Peyer's patch (tissue), 4 donors: ENCODE measurements at places on chromosomes 7 and 10. TPM values are rescaled to one million over a fixed set of nuclear protein-coding genes. Genes with fewer than 3 reads are reported as not detected.

- no peak for DNase-seq
- no peak overlapping the region for H3K27ac ChIP-seq
- no peak overlapping the region for H3K4me3 ChIP-seq
- H3K4me1 ChIP-seq, result no peaks in the 10 kb centered on the region
- H3K36me3 ChIP-seq, result no peaks in the 10 kb centered on the region
- H3K27me3 ChIP-seq, result no peaks in the 10 kb centered on the region
These were observed 23.5 kb downstream of the CNOT4 start for GRCh38 chr7:135486261-135486920.

GRCh38 chr10:61785473-61786105, 115.9 kb upstream of the ARID5B start:
- no peaks in the 10 kb centered on the region for H3K36me3 ChIP-seq
- DNase-seq, result no peak
- no peak overlapping the region for H3K4me3 ChIP-seq

- no peaks in the 10 kb centered on the region for H3K36me3 ChIP-seq
- no peaks in the 10 kb centered on the region for H3K27me3 ChIP-seq
- peak; percentile 48 for DNase-seq
- H3K4me3 ChIP-seq, result no peak overlapping the region
- H3K27ac ChIP-seq, result no peak overlapping the region
These were observed 80.0 kb downstream of the C7orf25 start for GRCh38 chr7:42831718-42832522.

GRCh38 chr7:148670807-148671206, 27.9 kb upstream of the CUL1 start:
- no peaks in the 10 kb centered on the region for H3K36me3 ChIP-seq
- no peak for DNase-seq
- no peak overlapping the region for H3K4me3 ChIP-seq
- H3K27me3 ChIP-seq, result no peaks in the 10 kb centered on the region

GRCh38 chr10:84265418-84265817, 20.6 kb downstream of the RGR start:
- no peak overlapping the region for H3K4me3 ChIP-seq
- H3K36me3 ChIP-seq, result no peaks in the 10 kb centered on the region
- no peaks in the 10 kb centered on the region for H3K27me3 ChIP-seq
- H3K4me1 ChIP-seq, result no peaks in the 10 kb centered on the region
- no peak overlapping the region for H3K27ac ChIP-seq

GRCh38 chr7:25553580-25554291, 325.4 kb upstream of the NPVF start:
- H3K36me3 ChIP-seq, result no peaks in the 10 kb centered on the region
- DNase-seq, result no peak
- H3K4me1 ChIP-seq, result no peaks in the 10 kb centered on the region
- no peaks in the 10 kb centered on the region for H3K27me3 ChIP-seq
- H3K27ac ChIP-seq, result no peak overlapping the region

- no peak for DNase-seq
- H3K27me3 ChIP-seq, result no peaks in the 10 kb centered on the region
- no peak overlapping the region for H3K4me3 ChIP-seq
- H3K27ac ChIP-seq, result no peak overlapping the region
- H3K4me1 ChIP-seq, result peaks cover 5% of the 10 kb centered on the region
These were observed 3.4 kb downstream of the ZC3HAV1L start for GRCh38 chr7:139032473-139032872.

- H3K4me1 ChIP-seq, result peaks cover 10% of the 10 kb centered on the region
- no peak for DNase-seq
- no peaks in the 10 kb centered on the region for H3K36me3 ChIP-seq
- H3K27me3 ChIP-seq, result no peaks in the 10 kb centered on the region
- H3K4me3 ChIP-seq, result no peak overlapping the region
These were observed 97.5 kb downstream of the CTBP2 start for GRCh38 chr10:125062914-125063230.

HYAL4 gene
- 0.53 TPM for total RNA-seq
